ENCODE measurements at places on chromosomes 2 and 18.

- no peak overlapping the region for H3K27ac ChIP-seq
- DNase-seq, result no peak
- no peaks in the 10 kb centered on the region for H3K4me1 ChIP-seq
- H3K4me3 ChIP-seq, result no peak overlapping the region
These were observed 335.5 kb downstream of the CLIP4 start for GRCh38 chr2:29450596-29451222.

DNA sequence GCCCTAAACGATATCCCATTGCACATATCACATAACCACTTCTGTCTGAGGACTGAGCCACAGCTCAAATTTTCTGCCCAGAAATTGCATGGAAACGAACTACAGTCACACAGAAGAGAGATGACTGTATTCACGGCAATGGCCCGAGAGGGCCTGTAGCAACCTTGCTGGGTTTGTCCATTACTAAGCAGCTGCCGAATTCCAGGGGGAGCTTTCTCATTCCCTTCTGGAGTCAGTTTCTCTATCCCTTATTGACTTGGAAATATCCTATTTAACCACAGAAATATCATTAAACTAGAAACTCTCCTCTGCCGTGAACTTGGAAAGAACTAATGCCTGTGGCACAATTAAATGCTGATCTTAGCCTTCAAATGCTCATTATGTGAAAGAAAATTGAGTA lies 183.9 kb downstream of the DNER start:
- no peaks in the 10 kb centered on the region for H3K4me1 ChIP-seq
- no peaks in the 10 kb centered on the region for H3K36me3 ChIP-seq
- H3K27ac ChIP-seq, result no peak overlapping the region
- no peaks in the 10 kb centered on the region for H3K27me3 ChIP-seq

- H3K27me3 ChIP-seq, result no peaks in the 10 kb centered on the region
- H3K4me3 ChIP-seq, result no peak overlapping the region
- H3K4me1 ChIP-seq, result peaks cover 2% of the 10 kb centered on the region
- no peak overlapping the region for H3K27ac ChIP-seq
These were observed 13.7 kb downstream of the TET3 start for GRCh38 chr2:73998451-73998850.

- DNase-seq, result no peak
- peaks cover 12% of the 10 kb centered on the region for H3K4me1 ChIP-seq
- no peaks in the 10 kb centered on the region for H3K36me3 ChIP-seq
- no peaks in the 10 kb centered on the region for H3K27me3 ChIP-seq
These were observed 43.3 kb downstream of the TGFA start for GRCh38 chr2:70510313-70510712.

GRCh38 chr2:55115761-55116597 lies 65.7 kb upstream of the RTN4 start:
- no peak for DNase-seq
- H3K4me1 ChIP-seq, result no peaks in the 10 kb centered on the region
- no peak overlapping the region for H3K27ac ChIP-seq
- H3K4me3 ChIP-seq, result no peak overlapping the region

DNA sequence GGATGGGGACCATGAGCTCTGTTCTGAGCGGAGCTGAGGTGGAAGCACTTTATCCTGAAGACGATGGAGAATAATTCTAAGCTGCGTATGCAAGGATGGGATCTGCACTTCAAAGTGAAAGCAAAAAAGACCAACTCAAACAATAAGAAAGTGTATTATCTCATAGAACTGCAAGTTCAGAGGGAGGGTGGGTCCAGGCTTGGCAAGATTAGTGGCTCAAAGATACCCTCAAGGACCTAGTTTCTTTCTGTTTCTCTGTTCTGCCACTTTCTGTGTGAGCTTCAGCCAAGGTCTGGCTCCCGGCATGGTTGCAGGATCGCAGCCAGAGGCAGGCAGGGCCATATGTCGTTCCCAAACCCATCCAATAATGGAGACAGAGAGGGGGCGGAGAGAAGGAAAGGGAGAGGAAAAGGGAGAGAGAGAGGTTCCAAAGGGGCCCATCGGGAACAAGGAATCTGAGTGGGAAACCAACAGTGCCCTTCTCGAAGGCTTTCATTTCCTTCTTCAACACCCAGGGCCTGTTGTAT lies 169.2 kb upstream of the NCK2 start:
- no peak overlapping the region for H3K4me3 ChIP-seq
- DNase-seq, result no peak
- H3K27ac ChIP-seq, result no peak overlapping the region
- no peaks in the 10 kb centered on the region for H3K4me1 ChIP-seq
- H3K27me3 ChIP-seq, result no peaks in the 10 kb centered on the region

- no peak for DNase-seq
- no peak overlapping the region for H3K4me3 ChIP-seq
- H3K36me3 ChIP-seq, result no peaks in the 10 kb centered on the region
- no peaks in the 10 kb centered on the region for H3K4me1 ChIP-seq
- H3K27me3 ChIP-seq, result no peaks in the 10 kb centered on the region
These were observed 118.3 kb downstream of the CAMKMT start for GRCh38 chr2:44480068-44480467.

DNA sequence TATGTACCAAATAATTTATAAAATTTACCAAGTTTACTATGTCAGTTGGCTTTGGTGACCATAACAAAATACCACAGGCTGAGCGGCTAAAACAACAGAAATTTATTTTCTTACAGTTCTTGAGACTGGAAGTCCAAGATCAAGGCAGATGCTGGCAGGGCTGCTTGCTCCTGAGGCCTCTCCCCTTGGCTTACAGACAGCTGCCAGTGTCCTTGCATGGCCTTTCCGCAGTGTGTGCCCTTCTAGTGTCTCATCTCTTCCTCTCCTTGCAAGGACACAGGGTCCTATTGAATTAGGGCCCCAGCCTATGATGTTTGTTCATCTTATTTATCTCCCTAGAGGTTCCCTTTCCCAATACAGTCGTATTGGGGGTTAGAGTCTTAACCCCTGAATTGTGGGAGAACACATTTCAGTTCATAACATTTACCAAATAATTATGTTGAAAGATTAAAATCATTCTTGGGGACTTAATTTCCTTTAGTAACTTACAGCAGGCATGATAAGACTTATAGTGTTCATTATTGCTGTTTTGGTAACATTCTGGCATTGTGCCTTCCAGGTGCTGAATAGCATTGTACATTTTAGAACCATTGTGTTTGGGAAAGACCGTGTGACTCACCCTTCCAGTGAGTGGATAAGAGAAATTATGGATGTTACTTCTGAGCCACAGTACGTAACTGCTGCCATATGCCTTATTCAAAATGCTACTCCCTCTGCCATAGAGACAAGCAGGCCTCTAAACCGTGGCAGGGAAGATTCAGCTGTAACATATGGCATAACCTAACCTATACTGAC lies 317.5 kb downstream of the TMX3 start:
- H3K4me3 ChIP-seq, result no peak overlapping the region
- no peaks in the 10 kb centered on the region for H3K36me3 ChIP-seq
- no peaks in the 10 kb centered on the region for H3K27me3 ChIP-seq

GRCh38 chr2:56132138-56132537 lies 51.7 kb upstream of the CCDC85A start:
- no peak for DNase-seq
- no peak overlapping the region for H3K27ac ChIP-seq
- H3K4me1 ChIP-seq, result no peaks in the 10 kb centered on the region

DNA sequence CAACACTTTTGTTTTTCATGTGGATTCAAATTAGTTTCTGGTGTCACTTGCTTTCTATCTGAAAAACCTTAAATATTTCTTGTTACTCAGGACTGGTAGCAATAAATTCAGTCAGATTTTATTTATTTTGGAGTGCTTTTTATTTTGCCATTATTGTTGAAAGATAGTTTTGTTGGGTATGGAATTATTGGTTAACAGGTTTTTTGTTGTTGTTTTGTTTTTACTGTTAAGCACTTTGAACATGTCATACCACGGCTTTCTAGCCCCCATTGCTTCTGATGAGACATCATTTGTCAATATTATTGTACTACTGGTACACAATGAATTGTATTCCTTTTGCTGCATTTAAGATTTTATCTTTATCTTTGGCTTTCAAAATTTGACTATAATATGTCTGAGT lies 12.9 kb upstream of the SFT2D3 start:
- DNase-seq, result no peak
- H3K27me3 ChIP-seq, result no peaks in the 10 kb centered on the region
- no peaks in the 10 kb centered on the region for H3K4me1 ChIP-seq
- no peak overlapping the region for H3K27ac ChIP-seq

- no peaks in the 10 kb centered on the region for H3K4me1 ChIP-seq
- no peak for DNase-seq
- no peak overlapping the region for H3K27ac ChIP-seq
- H3K36me3 ChIP-seq, result no peaks in the 10 kb centered on the region
- H3K4me3 ChIP-seq, result no peak overlapping the region
- H3K27me3 ChIP-seq, result no peaks in the 10 kb centered on the region
These were observed 82.8 kb downstream of the SMAD7 start for GRCh38 chr18:48867978-48868377.

DNA sequence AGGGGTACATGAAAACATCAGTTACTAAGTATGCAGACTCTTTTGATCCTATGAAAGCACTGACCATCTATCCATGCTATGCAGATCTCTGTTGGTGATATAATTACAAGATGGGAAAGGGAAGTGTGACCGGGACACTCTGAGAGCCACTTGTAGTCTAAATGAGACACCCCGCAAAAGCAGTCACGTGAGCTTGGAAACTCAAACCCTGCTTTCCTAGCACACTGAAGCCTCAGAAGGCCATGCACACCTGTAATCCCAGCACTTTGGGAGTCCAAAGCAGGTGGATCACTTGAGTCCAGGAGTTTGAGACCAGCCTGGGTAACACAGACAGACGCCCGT lies 137.5 kb downstream of the INO80D start:
- no peaks in the 10 kb centered on the region for H3K27me3 ChIP-seq
- H3K4me3 ChIP-seq, result no peak overlapping the region
- H3K36me3 ChIP-seq, result no peaks in the 10 kb centered on the region
- H3K27ac ChIP-seq, result no peak overlapping the region

DNA sequence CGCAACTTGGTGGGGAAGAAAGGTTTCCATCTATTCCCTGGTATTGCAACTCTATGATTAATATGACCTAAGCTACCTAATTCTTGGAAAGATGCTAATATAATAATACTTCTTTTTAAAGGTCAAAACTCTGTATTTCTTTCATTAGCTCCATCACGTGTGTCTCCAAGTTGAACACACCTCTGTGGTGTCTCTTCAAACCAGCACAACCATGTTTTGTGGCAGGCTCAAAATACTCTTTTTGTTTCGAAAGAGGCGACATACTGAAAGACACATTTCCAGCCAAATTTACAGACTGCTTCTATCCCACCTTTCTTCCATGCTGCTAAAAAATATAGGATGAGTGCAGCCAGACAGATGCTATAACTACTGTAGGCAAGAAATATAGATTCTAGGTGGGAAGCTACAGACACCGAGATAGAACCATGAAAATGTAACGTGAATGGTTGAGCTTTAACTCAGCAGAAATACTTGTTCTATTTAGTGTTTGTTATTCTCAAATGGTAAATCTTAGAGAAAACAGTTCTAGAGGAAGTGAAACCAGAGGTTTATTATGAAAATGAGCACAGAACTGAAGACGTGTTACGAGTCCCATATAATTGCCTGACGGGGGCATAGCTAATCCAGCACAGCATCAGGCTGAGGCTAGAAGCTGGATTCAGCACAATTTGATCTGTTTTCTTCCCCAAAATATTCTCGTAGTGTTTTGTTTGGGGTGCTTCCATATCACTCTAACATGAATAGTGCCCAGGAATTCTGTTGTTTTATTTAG lies 991.5 kb upstream of the FANCL start:
- no peak overlapping the region for H3K4me3 ChIP-seq
- no peak overlapping the region for H3K27ac ChIP-seq
- no peak for DNase-seq
- no peaks in the 10 kb centered on the region for H3K36me3 ChIP-seq

DNA sequence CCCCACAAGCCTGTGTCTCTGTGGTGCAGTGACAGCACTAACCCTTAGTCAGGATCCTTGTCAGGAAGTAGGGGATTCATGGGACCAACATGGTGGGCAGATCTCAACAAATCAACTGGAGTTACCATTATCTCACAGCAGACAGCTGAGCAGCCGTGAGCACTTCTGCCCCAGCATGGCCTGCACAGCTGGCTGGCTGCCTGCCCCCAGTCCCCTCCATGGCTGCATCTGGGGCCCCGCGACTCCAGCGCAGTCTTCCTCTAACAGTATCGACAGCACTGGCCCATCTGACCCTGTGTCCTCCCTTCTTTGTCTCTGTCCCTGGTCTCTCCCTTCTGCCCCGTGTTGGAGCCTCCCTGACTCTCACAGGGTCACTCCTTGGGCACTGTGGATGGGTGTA lies 4.7 kb upstream of the ADCY3 start:
- no peaks in the 10 kb centered on the region for H3K4me1 ChIP-seq
- H3K4me3 ChIP-seq, result no peak overlapping the region
- no peak for DNase-seq
- H3K36me3 ChIP-seq, result no peaks in the 10 kb centered on the region
- no peaks in the 10 kb centered on the region for H3K27me3 ChIP-seq

GRCh38 chr18:27608742-27609141 lies 423.6 kb upstream of the CHST9 start:
- DNase-seq, result no peak
- H3K36me3 ChIP-seq, result no peaks in the 10 kb centered on the region
- no peak overlapping the region for H3K4me3 ChIP-seq
- peaks cover 5% of the 10 kb centered on the region for H3K4me1 ChIP-seq

GRCh38 chr18:60649107-60649506 lies 276.5 kb upstream of the MC4R start:
- H3K27ac ChIP-seq, result no peak overlapping the region
- no peaks in the 10 kb centered on the region for H3K36me3 ChIP-seq
- H3K4me3 ChIP-seq, result no peak overlapping the region
- H3K4me1 ChIP-seq, result no peaks in the 10 kb centered on the region
- DNase-seq, result no peak

DNA sequence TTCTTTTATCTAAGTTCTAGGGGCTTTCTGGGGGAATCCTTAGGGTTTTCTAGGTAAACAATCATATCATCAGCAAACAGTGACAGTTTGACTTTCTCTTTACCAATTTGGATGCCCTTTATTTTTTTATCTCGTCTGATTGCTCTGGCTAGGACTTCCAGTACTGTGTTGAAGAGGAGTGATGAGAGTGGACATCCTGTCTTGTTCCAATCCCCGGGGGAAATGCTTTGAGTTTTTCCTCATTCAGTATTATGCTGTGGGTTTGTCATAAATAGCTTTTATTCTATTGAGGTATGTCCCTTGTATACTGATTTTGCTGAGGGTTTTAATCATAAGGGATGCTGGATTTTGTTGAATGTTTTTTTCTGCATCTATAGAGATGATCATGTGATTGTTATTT lies 549.5 kb downstream of the EPHA4 start:
- no peaks in the 10 kb centered on the region for H3K36me3 ChIP-seq
- H3K4me1 ChIP-seq, result no peaks in the 10 kb centered on the region
- no peaks in the 10 kb centered on the region for H3K27me3 ChIP-seq
- no peak overlapping the region for H3K4me3 ChIP-seq
- no peak for DNase-seq

GRCh38 chr2:56313500-56313921 lies 129.7 kb downstream of the CCDC85A start:
- DNase-seq, result no peak
- H3K4me1 ChIP-seq, result no peaks in the 10 kb centered on the region
- H3K27ac ChIP-seq, result no peak overlapping the region
- no peaks in the 10 kb centered on the region for H3K36me3 ChIP-seq

- no peak overlapping the region for H3K27ac ChIP-seq
- H3K4me3 ChIP-seq, result no peak overlapping the region
- no peaks in the 10 kb centered on the region for H3K36me3 ChIP-seq
- no peaks in the 10 kb centered on the region for H3K27me3 ChIP-seq
These were observed 9.0 kb upstream of the MLPH start for GRCh38 chr2:237478095-237478494.
